ENCODE measurements at places on chromosomes 7 and 10.
A peak's percentile ranks its signal among the peaks of the same experiment; 100 is the strongest.

- DNase-seq: no peak
These were observed 71.5 kb downstream of the CARD11 start for GRCh38 chr7:2971914-2972834.

DNA sequence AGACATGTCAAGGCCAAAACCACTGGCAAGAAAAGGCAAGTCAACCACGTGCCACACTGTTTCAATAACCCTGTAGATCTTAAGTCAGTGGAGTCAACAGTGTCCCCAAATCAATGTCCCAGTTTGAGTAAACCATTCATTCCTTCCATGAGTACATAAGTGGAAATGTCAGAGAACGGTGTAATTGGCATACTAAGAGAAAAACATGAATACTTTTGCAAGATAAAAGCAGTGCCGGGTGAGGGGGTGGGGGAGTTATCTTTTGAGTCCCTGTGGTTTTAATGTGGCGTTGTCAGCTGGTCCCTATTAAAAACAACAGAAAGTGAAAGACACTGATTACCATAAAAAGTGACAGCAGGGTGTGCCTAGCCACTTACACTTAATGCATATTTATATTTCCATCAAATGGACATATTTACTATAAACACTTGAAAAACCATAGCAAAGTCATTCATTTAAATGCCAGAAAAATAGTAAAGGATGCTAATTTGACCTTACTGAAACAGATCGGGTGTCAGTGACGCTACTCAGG lies 37.8 kb downstream of the RSU1 start:
- peak; percentile 20 for DNase-seq

DNA sequence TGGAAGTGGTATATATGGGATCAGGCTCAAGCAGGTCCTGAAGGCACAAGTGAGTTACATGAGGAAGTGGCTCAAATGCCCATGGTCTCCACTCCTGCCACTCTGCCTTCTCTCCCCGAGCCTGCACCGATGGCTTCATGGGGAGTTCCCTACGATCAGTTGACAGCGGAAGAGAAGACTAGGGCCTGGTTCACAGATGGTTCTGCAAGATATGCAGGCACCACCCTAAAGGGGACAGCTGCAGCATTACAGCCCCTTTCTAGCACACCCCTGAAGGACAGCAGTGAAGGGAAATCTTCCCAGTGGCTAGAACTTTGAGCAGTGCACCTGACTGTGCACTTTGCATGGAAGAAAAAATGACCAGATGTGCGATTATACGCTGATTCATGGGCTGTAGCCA lies 95.3 kb downstream of the HOXA1 start:
- DNase-seq: no peak

DNA sequence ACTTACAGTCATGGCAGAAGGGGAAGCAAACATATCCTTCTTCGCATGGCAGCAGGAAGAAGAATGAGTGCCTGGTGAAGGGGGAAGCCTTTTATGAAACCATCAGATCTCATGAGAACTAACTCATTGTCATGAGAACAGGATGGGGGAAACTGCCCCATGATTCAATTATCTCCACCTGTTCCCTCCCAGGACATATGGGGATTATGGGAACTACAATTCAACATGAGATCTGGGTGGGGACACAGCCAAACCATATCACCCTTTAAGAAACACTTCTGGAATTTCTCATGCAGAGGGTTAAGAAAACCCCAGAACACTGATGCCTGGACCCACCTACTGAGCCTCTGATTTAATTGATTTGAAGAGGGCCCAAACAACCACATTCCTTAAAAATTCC lies 63.3 kb upstream of the DNAJB12 start:
- no peak for DNase-seq

DNA sequence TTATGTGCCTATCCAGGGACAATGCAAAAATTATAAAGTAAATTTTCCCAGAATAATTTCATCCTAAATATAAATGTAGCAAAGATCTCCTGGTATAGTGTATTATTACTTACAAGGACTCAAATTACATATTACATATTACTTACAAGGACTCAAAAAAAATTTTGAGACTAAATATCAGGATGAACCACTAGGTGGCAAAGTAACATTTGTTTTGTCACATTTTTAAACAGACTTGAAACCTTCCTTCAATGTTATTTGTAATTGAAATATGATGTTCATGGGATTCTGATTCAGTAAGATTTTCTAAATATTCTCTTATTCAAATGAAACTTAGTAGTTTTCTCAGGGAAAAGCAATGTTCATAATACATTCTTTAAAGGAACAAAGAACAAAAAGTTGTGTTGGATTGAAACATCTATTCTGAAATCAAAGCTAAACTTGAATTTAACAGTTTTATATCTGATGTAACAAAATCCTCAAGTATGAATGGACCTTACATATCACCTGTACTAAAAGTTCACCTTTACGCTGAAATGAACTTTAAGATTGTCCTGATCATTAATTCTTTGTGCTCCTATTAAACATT lies 74.3 kb upstream of the GNAI1 start:
- peak; percentile 17 for DNase-seq
